ENCODE measurements at places on chromosomes 6 and 20.

DNA sequence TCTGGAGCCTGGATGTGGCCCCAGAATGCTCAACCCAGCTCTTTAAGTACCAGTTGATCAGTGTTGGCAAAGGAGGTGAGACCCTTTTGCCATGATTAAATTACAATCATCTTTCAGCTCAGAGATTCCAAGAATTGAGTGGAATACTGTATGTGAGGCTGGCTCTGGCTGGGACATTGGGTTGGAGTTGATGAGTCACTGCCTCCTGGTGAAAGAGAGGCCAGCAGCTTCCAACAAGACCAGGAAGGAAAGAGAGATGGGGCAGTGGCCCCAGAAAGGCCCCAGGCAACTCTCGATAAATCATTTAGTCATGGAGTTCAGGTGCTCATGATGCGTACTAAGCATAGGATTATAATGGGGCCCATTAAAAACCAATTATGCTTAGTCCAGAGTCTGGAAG is 2.1 kb downstream of the TGM6 start:
- no peak for DNase-seq

GRCh38 chr6:22929311-22929985 is 360.1 kb downstream of the HDGFL1 start:
- DNase-seq: no peak

DNA sequence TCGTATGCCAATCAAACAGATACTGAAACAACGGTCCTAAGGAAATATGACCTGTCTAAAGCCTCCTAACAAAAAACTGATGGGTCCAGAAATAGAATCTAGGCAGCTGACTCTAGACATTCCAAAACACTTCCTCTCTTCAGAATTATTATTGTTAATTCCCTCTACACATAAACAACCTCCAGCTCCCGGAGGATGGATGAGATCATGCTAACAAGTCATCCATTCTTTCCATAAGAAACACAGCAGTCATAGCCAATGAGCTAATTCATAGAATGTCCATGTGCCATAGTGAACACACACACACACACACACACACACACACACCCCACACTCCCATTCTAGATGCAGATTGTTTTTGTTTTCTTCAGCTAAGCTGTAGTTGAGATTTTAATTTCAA is 44.3 kb downstream of the HDGFL1 start:
- DNase-seq: no peak

DNA sequence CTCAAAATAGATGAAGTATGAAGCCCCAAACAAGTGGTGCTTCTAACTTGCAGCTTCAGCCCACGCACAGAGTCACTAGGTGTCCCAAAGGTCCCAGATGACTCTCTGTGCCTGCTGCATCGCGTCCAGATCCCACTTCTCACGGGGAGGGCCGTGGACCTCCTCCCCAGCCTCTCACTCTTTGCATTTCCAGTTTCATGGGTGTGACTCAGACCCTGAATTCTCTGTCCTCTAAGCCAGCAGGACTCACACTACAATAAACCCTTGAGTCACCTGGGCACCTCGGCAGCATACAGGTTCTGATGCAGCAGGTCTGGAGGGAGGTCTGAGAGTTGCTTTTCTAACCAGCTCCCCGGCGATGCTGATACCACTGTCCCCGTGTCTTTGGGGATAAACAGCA is 114.0 kb upstream of the RIN2 start:
- DNase-seq: no peak

Data from SHP77 (cell line).